ENCODE measurements at places on chromosomes 12 and 14.
A peak's percentile ranks its signal among the peaks of the same experiment; 100 is the strongest.

DNA sequence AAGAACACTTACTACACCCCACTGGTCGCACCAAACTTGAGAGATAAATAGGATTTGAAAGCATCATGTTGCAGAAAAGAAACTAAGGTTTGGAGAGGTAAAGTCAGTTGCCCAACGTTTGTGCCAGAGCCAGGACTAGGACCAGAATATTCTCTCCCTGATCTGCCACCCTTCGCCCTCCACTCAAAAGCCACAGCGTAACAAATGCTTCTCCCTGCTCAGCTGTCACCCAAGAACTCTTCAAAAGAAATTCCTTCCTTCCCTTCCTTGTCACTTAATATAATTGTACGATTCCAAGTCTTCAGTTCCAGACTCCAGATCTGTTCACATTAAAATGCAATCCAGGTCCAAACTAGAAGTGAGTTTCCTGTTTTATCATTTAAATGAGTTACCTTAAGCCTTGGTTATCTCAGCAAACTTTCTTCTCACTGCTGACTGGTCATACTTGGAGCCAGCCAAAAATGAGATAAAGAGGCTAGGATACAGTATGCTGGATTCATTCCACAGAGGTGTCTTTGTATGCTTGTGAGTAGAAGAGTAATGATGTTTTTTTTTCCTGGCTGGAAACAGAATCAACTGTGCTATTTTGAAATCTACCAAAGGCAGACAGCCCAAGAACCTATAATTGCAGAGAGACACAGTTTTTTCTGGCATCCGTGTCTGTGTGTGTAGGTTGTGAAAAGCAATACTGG is 12.8 kb upstream of the PPFIBP1 start:
- DNase-seq = no peak

- no peak for DNase-seq
Measured at GRCh38 chr12:133080026-133080367, 726 bp upstream of the ZNF140 start.

- DNase-seq = no peak
Measured at GRCh38 chr14:43595096-43595772, 911.8 kb downstream of the FSCB start.

DNA sequence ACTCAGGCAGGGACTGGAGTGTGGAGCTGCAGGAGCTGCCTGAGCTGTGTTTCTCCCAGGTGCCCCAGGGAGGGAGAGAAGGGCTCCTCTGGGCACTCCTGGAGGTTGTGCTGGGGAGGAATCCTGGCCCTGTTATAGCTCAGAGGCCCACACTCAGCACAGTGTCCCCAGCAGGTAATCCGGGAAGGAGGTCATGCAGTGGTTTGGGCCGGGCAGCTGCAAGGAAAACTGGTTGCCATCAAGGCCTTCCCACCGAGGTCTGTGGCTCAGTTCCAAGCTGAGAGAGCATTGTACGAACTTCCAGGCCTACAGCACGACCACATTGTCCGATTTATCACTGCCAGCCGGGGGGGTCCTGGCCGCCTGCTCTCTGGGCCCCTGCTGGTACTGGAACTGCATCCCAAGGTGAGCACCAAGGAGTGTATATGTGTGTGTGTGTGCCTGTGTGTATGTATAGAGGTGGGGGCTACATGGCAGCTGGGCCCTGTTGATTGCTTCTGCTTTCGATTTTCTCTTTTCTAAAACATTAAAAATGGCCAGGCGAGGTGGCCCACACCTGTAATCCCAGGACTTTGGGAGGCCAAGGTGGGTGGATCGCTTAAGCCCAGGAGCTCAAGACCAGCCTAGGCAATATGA is 2.0 kb downstream of the AMHR2 start:
- DNase-seq = no peak

DNA sequence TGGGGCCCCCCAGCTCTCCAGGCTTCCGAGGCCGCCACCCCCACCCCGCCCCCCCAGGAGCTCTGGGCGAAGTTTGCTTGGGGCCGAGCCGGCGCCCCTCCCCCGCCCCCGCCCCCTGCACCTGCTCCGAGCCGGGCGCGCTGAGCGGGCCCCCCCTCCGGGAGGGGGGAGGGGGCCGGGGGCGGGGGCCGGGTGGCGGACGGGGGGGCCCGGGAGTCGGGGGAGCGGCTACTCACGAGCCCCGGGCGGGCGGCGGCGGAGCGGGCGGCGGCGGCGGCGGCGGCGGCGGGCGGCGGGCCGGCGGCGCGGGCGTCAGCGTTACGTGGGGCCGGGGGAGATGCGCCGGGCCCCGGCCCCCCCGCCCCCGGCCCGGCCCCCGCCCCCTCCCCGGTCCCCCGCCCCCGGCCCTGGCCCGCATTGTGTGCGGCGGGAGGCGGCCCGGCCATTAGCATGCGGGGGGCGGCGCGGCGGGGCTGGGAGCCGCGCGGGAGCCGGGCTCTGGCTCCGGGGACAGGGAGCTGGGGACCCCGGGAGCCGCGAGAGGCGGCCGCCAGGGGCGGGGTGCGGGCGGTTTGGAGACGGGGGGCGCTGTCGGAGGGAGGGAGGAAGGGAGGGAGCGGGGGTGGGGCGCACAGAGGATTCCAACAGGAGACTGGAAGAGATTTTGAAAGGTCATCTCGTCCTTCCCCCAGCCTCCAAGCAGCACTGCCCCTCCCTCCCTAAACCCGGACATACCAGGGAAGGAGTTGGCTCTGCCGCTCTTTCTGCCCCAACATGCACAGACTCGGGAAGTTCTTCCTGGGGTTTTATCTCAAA is at the start of gene ZNF219:
Gene ZNF219 (minus strand): TSS at position 580 of the 816 bp plus-strand sequence. CDS start 5,064 bp downstream, outside the sequence.
- DNase-seq = peak; percentile 57

GRCh38 chr14:80996049-80996901 is 40.9 kb downstream of the TSHR start:
- DNase-seq = no peak

DNA sequence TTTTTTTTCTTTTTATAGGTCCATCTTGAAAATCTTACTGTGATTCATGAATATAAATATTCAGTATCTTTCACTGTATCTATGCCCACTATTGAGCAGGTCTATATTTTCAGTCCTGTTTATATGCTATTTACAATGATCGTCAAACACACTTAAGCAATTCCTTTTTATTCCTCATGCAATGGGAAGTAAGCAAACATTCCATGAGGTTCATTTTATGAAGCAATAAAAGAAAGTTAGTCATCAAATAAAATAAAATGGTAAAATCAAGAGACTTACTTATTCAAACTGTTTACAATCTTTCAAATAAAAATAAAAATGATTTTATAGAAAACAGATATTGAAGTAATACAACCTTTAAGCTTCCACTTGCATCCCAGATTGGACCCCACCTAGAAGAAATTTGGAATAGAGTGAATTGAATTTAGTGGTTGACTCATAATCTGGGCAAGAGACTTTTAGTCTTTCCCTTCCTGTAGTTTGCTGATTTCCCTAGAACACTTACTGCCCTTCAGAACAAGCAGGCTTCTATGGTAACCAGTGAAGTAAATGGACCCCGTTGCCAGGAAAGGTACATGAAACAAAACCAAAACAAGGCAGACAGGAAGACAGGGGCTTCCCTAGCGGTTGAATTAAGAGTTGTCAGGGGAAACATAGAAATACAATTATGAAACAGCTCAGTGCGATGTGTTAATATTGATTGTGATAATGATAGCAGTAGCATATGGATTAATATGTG is 241.0 kb upstream of the ATP2B1 start:
- DNase-seq = no peak

DNA sequence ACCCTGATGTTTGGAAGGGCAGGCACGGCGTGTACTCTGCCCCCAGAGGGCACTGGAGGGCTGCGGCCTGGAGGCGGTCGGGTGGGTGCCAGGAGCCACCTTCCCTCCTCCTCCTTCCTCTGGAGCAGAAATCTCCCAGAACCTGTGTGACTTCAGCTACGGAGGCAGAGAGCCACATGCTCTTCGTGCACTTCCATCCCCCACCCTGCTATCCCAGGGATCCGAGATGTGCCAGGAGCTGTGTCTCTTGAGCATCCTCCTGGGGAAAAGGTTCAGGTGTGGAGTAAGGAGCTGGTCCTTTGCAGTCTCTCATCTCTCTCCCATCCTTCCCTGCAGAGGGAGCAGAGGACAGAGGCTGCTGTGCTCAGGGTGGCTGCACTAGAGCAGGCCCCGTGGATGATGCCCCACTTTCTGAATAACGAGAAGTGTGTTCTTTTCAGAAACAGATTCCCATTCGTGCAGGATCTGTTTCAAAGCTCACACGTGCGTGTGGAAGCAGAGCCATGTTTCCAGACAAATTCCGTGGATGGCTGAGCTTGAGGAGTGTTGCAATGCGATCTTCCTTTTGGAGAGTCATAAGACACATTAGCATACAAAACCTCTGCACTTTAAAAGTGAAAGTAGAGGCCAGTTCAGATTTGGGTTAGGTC is 162.9 kb downstream of the ADGRD1 start:
- DNase-seq = no peak

GRCh38 chr12:15427913-15428312 is 105.6 kb downstream of the PTPRO start:
- DNase-seq = no peak

DNA sequence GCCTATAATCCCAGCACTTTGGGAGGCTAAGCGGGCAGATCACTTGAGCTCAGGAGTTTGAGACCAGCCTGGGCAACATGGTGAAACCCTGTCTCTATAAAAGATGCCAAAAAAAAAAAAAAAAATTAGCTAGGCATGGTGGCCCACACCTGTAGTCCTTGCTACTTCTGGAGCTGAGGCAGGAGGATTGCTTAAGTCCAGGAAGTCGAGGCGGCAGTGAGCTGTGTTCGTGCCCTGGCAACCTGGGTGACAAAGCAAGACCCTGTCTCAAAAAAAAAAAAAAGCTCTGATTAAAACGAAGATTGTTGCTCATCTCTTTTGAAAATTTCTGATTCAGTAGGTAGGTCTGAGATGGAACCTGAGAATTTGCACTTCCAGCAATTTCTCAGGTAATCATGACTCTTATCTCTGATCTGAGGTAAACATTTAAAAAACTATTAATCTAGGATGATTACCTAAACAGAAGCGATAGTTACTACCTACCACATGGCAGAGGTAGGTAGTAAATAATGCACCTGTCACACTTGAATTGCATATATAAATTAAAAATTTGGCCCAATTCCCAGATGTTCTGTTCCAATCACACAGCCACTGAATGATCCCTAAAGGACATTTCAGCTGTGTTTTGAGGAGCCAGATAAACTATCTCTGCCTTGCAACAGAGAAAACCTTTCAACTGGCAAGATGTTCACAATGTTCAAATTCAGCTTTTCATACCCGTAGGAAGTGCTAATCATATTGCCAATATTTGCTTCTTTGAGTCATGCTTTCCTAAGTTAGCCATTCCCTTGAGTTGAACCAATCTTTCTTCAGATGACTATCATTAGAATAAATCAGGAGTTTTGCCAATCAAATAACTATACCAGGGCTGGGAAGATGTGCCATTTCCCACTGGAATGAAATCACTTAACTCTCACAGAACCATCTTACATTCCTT is 4.2 kb upstream of the TEP1 start:
- DNase-seq = no peak

- DNase-seq = no peak
Measured at GRCh38 chr12:86711731-86712130, 455.5 kb upstream of the MGAT4C start.

DNA sequence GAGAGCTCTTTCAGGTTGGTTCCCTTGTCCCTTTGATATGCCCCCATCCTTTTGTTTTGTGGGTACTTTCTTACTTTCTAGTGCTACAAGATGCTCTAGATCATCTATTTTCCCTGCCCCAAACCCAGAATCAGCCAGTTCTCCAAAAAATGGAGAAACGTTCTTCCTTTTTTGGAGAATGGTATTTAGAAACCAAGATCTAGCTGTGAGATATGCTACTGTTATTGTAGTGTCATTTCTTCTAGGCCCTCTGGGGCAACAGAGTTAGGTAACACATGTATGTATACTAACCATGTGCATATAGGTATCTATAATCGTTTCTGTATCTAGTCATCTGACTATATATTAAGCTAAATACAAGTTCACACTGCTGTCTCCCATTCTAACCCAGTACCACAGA is 6.9 kb upstream of the IGFBP6 start:
- DNase-seq = no peak

DNA sequence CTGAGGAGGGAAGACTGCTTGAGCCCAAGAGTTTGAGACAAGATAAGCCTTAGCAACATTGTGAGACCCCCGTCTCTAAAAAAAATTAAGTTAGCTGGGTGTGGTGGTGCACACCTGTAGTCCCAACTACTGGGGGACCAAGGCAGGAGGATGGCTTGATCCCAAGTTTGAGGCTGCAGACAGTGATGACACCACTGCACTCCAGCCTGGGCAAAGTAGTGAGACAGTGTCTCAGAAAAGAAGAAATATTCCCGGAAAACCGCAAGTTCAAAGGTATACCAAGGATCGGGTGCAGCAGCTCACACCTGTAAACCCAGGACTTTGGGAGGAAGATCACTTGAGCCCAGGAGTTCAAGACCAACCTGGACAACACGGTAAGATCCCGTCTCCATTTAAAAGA is 5.8 kb downstream of the PTGES3 start:
- no peak for DNase-seq

GRCh38 chr12:4031703-4032291 is 158.6 kb upstream of the PARP11 start:
- no peak for DNase-seq

- no peak for DNase-seq
Measured at GRCh38 chr14:101726295-101726953, 35.1 kb upstream of the PPP2R5C start.

DNA sequence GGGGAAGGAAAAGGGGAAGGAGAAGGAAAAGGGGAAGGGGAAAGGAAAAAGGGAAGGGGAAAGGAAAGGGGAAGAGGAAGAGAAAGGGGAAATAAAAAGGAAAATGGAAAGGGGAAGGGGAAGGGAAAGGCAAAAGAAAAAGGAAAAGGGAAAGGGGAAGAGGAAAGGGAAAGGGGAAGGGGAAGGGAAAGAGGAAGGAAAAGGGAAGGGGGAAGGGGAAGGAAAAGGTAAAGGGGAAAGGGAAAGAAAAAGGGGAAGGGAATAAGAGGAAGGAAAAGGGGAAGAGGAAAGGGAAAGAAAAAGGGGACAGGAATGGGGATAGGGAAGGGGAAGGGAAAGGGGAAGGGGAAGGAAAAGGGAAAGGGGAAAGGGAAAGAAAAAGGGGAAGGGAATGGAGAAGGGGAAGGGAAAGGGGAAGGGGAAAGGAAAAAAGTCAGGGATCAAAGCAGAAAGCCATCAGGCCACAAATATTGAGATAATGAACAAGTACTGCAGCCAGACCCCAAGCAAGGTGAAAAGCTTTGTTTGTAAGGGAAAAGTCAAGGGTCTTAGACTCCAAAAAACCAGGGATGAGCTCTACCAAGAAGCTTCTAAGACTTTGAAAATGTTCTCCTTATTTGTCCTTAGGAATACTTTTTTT is 20.0 kb downstream of the DICER1 start:
- no peak for DNase-seq

DNA sequence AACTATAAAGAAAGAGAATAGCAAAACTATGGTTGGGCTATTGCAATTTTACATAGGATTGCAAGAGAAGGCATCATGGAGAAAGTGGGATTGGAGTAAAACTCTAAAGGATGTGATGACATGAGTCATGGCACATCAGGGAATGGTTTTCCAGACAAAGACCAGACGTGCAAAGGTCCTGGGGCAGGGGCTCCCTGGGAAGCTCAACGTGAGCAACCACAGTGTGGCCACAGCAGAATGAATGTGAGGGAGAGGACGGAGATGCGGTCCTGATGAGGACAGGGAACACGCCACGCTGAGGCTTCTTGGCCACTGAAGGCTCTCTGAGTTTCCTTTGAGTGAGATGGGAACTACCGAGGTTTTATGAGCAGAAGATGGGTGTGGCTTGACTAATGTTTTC is 38.2 kb downstream of the FZD10 start:
- DNase-seq = no peak

- DNase-seq = no peak
Measured at GRCh38 chr12:96329545-96329944, 70.7 kb downstream of the CDK17 start.

All from T-cell (primary cell).